H1 (cell line): ENCODE measurements at places on chromosomes 6 and 20. TPM values are rescaled to one million over a fixed set of nuclear protein-coding genes. Genes with fewer than 3 reads are reported as not detected.

DNA sequence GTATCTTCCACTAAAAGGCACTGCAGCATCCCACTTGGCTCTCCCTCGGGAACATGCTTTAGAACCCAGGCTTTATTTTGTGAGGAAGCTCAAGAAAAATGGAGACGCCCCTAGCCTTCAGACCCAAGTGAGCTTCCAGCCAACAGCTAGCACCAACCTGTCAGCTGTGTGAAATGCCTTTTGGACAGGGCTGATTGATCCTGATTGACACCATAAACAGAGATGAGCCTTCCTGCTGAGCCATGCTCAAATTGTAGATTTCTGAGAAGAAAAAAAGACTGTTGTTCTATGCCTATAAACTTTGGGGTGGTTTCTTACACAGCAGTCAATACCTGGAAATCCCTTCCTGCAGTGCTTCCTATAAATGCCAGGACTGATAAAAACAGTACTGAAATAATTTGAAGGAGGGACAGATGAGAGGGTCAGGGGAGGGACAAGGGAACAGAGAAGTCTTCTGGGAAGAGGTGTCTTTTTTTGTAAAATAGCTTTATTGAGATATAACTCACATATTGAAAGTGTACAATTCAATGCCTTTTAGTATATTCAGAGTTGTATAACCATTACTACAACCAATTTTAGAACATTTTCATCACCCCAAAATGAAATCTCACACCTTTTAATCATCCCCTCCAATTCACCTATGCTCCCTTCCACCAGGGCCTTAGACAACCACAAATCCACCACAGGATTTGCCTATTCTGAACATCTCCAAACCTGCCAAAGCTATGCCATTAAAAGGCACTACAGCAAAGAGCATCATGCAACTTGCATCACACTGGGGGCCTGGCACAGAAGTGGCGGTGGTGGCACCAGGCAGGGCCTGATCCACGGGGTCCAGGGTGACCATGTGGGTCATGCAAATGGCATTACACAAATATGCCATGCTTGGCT is 2.7 kb upstream of the STK4 start:
- no peak for DNase-seq
- H3K4me1 ChIP-seq = peaks cover 10% of the 10 kb centered on the region
- H3K27me3 ChIP-seq = no peaks in the 10 kb centered on the region; the same call in 1 of the 2 replicates
- no peaks in the 10 kb centered on the region for H3K36me3 ChIP-seq

DNA sequence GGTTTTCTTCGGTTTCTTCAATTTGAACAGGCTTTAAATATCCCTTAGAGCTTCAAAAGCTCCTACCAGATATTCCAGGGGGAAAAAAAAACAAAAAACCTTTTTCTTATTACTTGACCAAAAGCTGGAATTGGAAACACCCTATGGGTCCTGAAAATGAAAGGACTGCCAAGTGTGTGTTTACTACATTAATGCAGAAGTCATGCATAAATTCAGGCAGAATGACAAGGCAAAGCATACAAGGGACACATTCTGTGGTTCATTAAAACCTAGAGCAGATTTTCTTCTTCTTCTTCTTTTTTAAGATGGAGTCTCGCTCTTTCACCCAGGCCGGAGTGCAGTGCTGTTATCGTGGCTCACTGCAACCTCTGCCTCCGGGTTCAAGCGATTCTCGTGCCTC is 119.1 kb downstream of the GMDS start:
- DNase-seq = no peak
- no peaks in the 10 kb centered on the region for H3K4me1 ChIP-seq
- no peaks in the 10 kb centered on the region for H3K27me3 ChIP-seq
- H3K36me3 ChIP-seq = no peaks in the 10 kb centered on the region
- no peak overlapping the region for H3K4me3 ChIP-seq

DNA sequence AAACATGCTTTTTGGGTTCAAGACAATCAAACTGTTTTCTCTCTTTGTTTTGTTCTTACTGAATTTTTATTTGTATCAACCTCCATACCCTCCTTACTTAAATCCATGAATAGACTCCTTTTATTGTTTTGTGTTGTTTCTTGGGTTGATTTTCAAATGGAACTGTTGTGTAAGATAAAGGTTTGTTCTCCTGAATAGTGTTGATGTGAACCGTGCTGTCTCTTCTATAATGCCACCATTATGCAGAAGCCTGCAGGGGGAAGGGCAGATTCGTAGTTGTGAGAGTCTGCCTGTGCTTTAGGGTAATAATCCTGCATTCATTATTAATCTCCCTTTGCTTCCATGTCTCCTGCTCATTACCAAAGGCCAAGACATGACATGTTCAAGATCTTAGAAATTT is 105.9 kb downstream of the CDKAL1 start:
- no peak overlapping the region for H3K4me3 ChIP-seq
- DNase-seq = no peak
- no peaks in the 10 kb centered on the region for H3K27me3 ChIP-seq
- H3K27ac ChIP-seq = no peak overlapping the region; the same call in 1 of the 2 replicates
- H3K4me1 ChIP-seq = peaks cover 3% of the 10 kb centered on the region
- no peaks in the 10 kb centered on the region for H3K36me3 ChIP-seq

- DNase-seq = no peak
- no peaks in the 10 kb centered on the region for H3K36me3 ChIP-seq
- no peaks in the 10 kb centered on the region for H3K27me3 ChIP-seq
These were observed 26.0 kb downstream of the RBM38 start for GRCh38 chr20:57417051-57417689.

DNA sequence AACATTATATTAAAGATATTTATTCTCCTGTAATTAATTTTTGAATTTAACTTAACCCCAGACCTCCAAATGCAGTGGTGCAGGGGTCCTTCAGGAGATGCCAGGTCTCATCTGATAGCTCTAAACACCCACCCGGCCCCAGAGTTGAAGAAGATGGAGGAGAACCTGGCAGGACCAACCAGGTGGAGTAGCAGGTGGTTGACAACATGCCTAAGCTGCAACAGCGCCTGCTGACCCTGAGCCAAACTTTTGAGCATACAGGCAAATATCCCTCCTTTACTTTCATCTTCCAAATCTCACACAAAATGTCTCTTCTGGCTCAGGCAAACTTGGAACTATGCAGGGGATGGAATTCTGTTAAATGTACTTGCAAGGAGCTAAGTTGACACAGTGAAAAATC is 145.3 kb upstream of the TCF21 start:
- H3K4me1 ChIP-seq = no peaks in the 10 kb centered on the region
- H3K4me3 ChIP-seq = no peak overlapping the region
- no peak overlapping the region for H3K27ac ChIP-seq

GRCh38 chr20:23654000-23654399 is 16.2 kb upstream of the CST3 start:
- no peak overlapping the region for H3K4me3 ChIP-seq
- H3K4me1 ChIP-seq = no peaks in the 10 kb centered on the region
- H3K27me3 ChIP-seq = no peaks in the 10 kb centered on the region
- DNase-seq = no peak
- no peaks in the 10 kb centered on the region for H3K36me3 ChIP-seq

- H3K27ac ChIP-seq = no peak overlapping the region
- H3K4me3 ChIP-seq = no peak overlapping the region
- no peak for DNase-seq
- no peaks in the 10 kb centered on the region for H3K27me3 ChIP-seq
- H3K36me3 ChIP-seq = no peaks in the 10 kb centered on the region
- H3K4me1 ChIP-seq = no peaks in the 10 kb centered on the region
These were observed 297.6 kb downstream of the ZNF217 start for GRCh38 chr20:53296025-53296424.

DNA sequence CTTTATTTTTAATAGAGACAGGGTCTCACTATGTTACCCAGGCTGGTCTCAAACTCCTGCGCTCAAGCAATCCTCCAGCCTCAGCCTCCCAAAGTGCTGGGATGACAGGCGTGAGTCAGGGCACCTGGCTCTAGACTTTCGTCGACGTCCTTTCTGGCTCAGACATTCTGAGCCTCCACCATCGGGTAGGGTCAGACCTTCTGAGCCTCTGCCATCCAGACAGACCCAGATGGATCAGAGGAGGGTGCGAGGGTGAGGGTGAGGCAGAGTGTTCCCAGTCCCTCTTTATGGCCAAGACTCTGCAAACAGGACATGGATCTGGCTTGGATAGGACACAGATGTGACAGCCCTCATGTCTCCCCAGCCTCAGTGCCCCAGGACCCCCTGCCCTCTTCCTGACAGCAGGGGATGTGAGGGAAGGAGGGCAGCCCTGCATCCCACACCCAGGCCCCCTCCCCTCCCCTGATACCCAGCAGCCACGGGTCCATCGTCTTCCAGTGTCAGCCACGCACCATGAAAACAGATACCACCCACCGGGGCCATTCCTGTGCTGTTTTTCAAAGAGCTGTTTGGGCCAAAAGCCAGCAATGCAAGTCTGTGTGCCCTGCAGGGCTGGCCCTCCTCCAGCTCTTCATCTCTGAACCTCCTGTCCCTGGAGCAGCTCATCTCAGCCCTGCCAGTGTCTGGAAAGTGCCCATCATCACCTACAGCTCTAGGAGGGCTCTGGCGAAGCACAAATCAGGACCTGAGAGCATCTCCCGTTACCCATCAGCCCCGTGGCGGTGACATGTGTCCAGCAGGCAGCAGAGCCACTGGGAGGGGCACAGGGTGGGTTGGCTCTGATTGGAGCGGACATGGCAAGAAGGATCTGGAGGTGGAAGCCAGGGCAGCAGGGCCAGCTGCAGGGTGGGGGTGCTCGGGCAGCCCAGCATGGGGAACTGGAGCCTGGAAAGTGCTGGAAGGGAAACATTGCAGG is 208.4 kb downstream of the PREX1 start:
- H3K27me3 ChIP-seq = no peaks in the 10 kb centered on the region
- DNase-seq = no peak
- H3K27ac ChIP-seq = no peak overlapping the region
- no peak overlapping the region for H3K4me3 ChIP-seq
- no peaks in the 10 kb centered on the region for H3K36me3 ChIP-seq
- no peaks in the 10 kb centered on the region; the same call in 1 of the 2 replicates for H3K4me1 ChIP-seq

GRCh38 chr6:1611572-1612298 is 2.0 kb downstream of the FOXC1 start:
- H3K27ac ChIP-seq = no peak overlapping the region
- peak overlapping the region; percentile 44 for H3K4me3 ChIP-seq
- no peak for DNase-seq

GRCh38 chr20:11057624-11058023 is 383.8 kb upstream of the JAG1 start:
- no peaks in the 10 kb centered on the region for H3K36me3 ChIP-seq
- no peaks in the 10 kb centered on the region for H3K4me1 ChIP-seq
- H3K27ac ChIP-seq = no peak overlapping the region
- no peak overlapping the region for H3K4me3 ChIP-seq
- no peak for DNase-seq

- no peak for DNase-seq
- H3K4me3 ChIP-seq = no peak overlapping the region
- H3K36me3 ChIP-seq = no peaks in the 10 kb centered on the region
- H3K27me3 ChIP-seq = no peaks in the 10 kb centered on the region; the same call in 1 of the 2 replicates
These were observed 148.2 kb upstream of the MLN start for GRCh38 chr6:33952016-33952415.

DNA sequence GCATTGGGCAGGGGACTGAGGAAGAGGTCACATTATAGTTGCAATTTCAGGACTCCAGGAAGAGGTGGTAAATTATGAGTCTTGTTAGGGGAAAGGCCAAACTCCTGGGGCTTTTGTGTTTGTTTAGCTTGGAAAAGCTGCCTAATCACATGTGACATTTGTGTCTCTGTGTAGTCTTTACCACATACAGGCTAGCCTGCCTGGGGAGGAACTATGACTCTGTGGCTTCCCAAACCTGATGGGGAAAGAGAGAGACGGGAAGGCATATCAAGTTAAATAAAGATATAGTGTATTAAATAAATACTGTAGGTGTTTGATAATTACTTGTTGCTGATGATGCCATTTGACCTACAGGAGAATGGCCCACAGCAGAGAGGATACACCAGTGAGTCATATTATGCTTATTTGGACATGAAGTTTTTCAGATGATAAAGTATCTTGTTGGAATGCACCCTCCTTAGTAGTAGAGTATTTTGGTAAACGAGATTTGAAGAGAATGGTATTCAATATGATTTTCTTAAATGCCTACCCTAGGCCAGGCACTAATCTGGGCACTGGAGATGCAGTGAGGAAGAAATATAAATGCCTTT is 4.0 kb downstream of the BLTP3A start:
- H3K27ac ChIP-seq = no peak overlapping the region
- no peak overlapping the region for H3K4me3 ChIP-seq
- no peak for DNase-seq

DNA sequence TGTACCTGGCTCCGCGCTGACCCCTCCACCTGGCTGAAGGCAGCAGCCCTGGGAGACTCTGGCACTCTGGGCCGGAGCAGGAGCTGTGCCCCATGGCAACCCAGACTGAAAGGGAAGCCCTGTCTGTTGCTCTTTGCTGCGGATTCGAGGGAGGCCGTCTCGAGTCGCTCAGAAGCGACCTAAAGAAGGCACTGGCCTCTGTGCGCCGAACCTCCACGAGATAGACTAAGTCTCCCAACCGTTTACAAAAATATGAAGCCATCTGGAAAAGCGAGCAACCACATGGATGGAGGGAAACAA is 10.5 kb upstream of the TBX18 start:
- peak overlapping the region; percentile 75 for H3K4me3 ChIP-seq
- no peaks in the 10 kb centered on the region for H3K4me1 ChIP-seq
- no peak for DNase-seq
- H3K27me3 ChIP-seq = peaks cover 73% of the 10 kb centered on the region

DNA sequence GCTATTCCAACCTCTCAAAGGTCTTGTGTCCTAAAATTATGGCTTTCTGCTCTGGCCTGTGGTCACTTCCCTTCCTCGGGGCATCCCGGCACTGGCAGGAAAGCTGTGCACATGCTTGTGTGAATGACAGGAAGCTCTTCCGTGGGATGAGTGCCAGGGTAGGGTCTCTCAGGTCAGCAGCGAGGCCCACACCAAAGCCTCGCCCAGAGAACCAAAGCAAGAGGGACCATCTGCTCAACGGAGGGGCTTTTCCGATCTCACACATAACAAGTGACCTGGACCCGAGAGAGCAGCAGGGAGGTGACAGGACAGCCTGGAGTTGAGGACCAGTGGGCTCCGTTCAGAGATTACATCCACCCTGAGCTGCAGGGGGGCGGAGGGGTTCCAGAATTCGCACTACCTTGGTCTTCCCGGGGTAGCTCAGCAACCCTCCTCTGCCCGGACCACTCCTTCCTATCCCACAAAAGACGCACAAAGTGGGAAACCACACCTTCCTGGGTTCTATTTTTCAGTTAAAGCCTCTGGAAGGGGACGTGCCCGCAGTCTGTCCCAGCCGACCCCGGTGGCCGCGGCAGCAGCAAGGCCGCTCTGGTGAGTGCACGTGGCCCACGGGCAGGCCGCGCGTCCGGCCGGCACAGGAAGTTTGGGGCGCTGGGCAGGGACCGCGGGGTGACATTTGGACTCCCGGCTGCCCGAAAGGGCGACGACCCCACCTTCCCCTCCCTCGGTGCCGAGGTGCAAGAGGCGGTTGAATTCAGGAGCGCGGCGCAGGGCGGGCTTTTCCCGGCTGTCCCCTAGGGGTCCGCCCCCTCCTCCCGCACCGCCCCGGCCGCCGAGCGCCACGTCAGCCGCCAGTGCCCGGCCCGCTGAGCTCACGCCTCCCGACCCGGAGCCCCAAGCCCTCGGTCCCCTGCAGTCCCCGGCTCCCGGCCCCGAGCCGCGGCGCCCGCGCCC is 988 bp downstream of the TXNDC5 start:
- peaks cover 3% of the 10 kb centered on the region; the same call in 1 of the 2 replicates for H3K36me3 ChIP-seq
- H3K4me3 ChIP-seq = peak overlapping the region; percentile 55
- no peak for DNase-seq
- peaks cover 2% of the 10 kb centered on the region; the same call in 1 of the 2 replicates for H3K4me1 ChIP-seq
- H3K27me3 ChIP-seq = peaks cover 14% of the 10 kb centered on the region; the same call in 1 of the 2 replicates

SLC24A3 gene
- 6.2 and 6.3 TPM in 2 replicates for total RNA-seq

ADTRP gene
- total RNA-seq = 0.45 TPM in 1 of 2 replicates, not detected in the other

FOXA2 gene
- total RNA-seq = 0.34 TPM in 1 of 2 replicates, not detected in the other

PSORS1C2 gene
- total RNA-seq = not detected in 2 replicates

MAP7 gene
- 66.9 and 67.0 TPM in 2 replicates for total RNA-seq

BEND6 gene
- 1.9 and 2.1 TPM in 2 replicates for total RNA-seq

EPHA7 gene
- total RNA-seq = 6.1 and 6.8 TPM in 2 replicates

SRMS gene
- 0.29 and 0.76 TPM in 2 replicates for total RNA-seq

VWA7 gene
- 1.5 and 2.1 TPM in 2 replicates for total RNA-seq
